SJSA1 (cell line): ENCODE measurements at places on chromosomes 4 and X.

GRCh38 chrX:68490644-68491043 is 8.2 kb upstream of the YIPF6 start:
- DNase-seq, result no peak

DNA sequence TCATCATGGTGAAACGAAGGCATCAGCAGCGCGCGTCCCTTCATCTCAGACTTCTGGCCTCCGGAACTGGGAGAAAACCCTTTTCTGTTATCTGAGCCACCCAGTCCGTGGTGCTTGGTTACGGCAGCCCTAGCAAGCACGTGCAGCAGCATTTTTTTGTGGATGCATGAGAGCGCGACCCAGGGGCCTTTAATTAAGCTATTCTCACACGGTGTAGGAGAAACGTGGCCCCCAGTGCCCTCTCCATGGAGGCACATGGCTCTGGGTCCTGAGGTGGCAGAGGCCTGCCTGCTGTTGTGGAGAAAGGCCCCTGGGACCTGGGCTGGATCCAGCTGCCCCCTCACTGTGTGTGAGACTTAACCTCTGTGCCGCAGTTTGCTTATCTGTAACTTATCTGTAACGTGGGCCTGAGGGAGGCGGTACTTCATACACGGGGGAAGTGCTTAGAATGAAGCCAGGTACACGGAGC is 9.5 kb downstream of the CLCN4 start:
- DNase-seq, result no peak

DNA sequence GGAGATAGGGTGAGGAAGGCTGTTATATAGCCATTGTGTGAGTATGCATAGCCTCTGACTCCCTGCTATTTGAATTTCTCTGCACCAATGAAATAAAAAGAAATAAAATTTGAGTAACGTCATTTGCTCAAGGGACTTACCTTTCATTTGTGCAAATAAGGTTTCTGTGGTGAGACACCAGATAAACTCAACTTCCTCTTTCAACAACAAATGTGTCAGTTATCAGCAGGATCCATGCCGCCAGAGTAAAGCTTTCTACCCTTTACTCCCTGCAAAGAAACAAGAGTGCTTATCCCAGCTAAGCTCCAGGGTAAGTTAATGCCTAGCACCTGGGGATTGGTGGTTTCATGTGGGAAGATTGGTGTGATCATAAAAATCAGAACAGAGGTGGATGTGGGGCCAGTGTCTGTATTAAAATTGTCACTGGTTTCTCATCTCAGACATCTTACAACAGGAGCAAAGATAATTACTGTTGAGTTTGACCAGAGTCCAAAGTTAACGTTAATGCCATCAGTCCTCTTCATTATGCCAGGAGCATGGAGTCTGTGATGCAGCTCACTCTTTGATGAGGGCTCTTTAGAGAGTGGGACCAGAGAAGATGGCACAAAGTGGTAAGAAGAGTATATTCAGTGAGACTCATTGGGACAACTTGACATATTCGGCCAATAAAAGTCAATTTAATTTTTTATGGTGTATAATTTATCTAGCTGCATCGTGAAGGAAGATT is at the start of gene P2RY10:
Gene P2RY10 (plus strand): TSS at position 206 of the 727 bp plus-strand sequence. CDS start 15,130 bp downstream, outside the sequence.
- DNase-seq, result no peak

DNA sequence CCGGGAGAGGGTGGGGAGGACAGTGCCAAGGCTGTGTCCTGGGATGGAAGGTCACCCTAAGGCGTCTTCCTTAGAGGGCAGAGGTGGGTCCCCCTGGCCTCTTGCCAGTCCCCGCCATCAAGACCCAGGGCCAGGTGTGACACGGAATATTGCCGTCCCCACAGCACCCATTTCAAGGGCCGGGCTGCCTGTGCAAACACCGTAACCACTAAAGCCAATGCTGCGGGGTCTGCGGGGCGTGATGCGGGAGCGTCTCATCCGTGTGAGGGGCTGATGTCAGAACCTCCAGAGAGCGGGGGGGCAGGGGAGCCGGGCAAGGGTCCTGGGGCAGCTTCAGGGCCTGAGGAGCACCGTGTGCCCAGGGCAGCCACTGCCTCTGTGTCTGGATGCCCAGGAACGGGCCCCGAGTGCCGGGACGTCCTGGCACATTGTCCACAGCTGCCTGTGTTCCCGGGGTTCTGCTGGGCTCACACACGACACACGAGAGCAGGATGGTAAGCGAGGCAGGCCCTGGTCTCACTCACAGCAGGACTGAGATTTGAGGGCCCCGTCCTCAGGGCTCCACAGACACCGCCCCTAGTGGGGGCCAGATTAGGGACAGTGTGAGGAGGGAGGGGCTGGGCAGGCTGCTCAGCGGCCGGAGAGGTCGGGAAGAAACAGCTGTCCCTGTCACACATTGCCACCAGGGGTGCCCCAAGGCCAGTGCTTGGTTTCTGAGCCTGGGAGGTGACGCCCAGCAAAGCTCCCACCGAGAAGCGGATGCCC is 29.2 kb downstream of the NKX1-1 start:
- DNase-seq, result no peak

DNA sequence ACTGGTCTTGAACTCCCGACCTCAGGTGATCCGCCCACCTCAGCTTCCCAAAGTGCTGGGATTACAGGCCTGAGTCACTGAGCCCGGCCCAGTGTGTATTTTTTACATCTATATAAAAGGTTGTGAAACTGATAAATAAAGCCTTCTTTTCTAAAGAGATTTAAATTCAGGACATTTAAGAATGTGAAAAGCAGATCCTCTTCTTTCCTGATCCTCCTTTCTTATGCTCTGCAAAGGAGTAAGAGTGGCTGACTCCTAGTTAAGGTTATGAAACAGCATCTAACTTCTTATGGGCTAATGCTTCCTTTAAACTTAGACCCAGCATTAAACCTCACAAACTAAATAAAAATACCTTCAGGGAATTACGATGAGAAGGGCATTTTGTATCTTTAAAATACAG is 197.7 kb upstream of the MAB21L2 start:
- DNase-seq, result no peak

DNA sequence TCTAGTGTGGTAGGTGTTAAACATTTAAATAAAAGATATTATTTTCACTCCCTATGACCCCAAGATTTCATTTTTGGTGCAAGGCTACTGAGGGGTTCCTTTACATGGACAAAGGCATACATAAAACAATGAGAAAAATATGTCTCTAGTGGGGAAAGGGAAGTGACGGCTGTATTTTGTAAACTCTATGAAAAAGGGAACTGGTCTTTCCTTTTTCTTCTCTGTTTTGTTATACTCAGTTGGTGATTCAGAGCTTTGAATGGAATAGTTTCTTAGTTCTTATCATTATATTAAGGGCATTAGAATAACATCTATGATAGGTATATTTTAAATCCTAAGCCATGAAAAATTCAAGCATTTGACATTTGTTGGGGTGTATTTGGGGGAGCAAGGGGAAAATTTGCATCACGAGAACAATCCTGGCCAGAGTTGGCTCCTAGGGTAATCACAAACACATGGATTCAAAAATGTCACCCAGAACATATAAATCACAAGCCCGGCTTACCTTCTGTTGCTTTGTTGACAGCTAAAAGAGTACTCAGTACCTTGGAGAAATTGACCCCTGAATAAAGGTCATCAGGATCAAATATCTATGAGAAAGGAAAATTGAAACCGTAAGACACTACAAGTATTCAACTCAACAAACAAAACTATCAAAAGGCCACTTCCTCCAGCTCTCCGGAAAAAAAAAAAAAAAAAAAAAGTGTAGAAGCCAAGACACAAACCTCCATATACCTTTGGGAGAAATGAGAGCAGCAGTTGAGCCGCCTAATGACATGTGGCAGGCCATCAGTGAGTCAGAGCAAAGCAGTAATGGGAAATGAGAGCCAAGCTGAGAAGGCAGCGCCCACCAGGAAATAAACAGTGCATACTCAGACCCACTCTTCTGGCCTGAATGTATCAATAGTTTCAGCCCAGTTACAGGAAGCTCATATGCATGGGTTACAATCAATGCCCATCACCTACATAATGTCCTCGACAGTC is 33.4 kb downstream of the ARHGEF6 start:
- DNase-seq, result no peak

GRCh38 chrX:135346975-135347374 is 37.7 kb downstream of the ETDC start:
- no peak for DNase-seq

DNA sequence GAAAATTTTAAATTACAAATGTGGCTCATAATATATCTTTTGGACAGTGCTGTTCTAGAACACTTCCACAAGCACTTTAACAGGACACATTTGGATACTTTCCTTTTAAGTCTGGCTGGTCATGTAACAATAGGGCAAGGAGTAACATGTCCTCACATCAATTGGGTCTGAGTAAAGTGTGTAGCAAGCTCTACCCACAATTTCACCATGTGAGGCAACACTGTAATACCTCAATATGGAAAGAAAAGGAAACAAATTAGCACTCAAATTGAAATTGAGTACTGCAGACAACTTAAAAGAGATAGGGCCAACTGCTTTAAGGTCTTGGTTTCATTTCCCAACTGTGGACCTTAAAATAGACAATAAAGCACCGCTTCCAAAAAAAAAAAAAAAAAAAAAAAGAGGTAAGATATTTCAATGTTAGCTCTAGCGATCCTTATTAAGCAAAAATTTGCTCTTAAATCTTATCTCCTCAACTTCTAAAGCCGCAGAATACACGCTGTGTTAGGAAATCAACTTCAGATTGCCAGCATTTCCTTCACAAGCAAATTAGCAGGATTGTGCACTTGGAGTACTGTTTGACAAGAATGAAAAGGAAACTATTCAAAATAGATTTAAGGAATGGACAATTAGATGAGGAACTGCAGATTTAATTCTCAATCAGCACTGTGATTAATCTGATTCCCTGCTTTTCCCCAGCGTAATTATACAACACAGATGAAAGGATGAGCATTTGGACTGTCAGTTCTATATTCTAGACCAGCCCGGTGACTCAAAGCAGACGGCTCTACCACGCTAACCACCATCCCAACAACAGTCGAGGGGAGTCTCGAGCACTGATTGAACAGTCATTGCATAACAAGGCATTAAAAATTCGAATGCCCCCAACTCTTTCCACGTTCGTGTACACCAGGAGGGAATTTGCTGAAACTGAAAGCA is 1.6 kb downstream of the CASK start:
- DNase-seq, result no peak

GRCh38 chrX:10828036-10828435 is 207.7 kb upstream of the MID1 start:
- no peak for DNase-seq
